Stimulated activated CD8-positive, alpha-beta memory T cell treated with anti-CD3 and anti-CD28 coated beads, Interleukin-15, amount 100 ng/mL, for 4 hours (primary cell): ENCODE measurements at places on chromosomes 13 and 19.

DNA sequence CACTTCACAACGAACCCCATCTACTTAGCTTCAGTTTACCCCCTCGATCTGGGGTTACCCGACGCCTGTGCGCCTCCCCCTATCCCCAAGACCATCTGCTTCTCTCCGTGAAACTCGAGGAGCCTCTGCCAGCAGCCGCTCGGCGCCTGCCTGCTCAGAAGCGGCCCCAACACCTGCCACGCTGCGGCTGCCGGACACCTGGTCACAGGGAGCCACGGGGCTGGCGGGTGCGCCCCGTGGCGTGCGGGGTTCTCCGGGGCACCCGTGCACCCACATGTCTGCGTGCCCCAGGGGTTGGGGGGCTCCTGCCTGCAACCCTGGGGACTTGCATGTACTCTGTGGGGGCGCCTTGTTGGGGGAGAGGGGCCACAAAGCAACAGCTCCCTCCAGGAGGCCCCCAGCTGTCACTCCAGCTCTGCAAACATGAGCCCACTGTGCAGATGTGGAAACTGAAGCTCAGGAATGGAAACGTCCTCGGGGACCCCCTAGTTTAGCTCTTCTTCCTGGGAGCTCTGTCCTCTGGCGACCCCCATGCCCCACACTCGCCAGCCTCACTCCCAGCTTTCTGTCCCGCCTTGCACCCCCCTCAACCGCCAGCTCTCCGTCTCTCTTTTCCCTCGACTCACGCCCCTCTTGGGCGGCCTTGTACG is 7.0 kb upstream of the SEMA6B start:
- no peak for DNase-seq

GRCh38 chr19:47315125-47315821 is 5.6 kb downstream of the C5AR1 start:
- no peak for DNase-seq

- DNase-seq: no peak
Measured at GRCh38 chr19:44812142-44812718, 3.3 kb downstream of the BCAM start.

DNA sequence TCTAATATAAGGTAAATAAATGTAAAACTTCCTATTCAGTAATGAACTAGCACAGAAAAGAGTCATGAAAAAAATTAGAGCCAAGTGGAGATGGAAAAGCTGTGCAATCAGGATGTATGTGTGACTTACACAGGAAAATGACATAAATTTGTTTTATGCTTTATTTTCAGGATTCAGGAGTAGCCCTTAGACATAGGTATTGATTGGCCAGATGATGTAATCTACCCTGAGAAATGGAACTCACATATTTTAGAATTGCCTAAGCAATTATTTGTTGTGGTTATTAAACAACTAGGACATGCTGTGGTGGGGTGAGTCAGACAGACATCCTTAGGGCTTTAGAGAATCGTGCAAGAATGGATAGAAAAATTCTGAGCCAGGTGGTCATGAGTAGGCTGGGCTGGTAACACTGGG is 110.6 kb downstream of the PCDH9 start:
- DNase-seq: no peak

- no peak for DNase-seq
Measured at GRCh38 chr19:37695144-37695899, 24.2 kb downstream of the ZNF607 start.

DNA sequence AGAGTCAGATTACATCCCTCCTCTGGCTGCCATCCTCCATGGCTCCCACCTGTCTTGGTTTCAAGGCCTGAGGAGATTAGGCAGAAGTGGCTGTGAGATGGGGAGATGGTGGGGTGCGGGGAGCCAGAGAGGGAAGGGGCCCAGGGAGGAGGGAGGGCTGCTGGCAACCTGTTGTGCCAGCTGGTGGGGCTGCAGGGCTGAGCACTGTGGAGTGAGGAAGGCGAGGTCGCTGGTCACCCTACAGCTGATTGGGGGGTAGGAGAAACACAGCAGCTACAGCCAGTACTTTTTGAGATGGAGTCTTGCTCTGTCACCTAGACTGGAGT is 48.3 kb downstream of the CD320 start:
- DNase-seq: no peak

DNA sequence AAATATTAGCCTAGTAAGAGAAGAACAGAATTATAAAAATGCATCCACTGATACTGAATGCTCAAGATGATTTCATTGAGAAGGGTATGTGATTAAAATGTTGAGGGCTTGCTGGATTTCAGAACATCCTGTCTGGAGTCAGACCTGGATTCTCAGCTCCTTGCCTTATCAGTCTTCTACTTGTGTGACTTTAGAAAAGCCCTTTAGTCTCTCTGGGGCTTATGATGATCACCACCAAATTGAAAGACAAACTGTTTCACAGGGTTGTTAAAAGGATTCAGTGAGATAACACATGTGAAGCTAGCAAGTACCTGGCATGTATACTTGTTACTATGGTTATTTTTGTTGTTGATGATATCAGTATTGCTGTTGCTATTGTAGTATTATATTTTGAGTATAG is 118.4 kb downstream of the GPC6 start:
- DNase-seq: no peak

DNA sequence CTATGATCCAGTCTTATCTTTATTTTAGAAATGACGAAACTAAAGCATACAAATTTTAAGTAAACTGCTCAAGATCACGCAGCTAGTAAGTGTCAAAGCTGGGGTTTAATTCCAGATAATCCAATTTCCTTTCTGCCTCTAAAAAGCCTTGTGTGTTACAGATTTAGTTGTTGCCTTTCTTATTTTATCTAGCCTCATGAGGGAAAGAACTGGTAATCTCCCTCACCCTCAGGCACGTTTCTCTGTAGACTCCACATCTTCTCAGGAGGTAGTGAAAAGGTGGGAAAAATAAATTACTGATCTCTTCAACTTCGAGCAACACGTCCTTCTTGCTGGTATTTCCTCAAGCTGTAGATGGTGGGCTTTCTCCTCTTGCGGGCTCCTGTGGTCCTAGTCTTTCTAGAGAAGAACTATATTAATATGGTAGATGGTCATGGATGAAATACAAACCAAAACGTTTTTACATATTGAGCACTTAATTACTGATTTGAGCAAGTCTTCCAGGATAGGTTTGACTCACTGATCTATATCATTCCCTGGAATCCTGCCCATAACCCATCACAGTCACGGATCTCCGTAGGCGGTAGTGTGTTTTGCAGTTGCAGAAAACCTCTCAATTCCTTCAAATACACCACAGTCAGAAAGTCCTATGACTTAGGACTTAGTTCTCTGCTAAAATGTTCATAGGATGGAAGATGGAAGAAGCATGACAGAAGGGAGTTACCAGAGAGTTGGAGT is 519.5 kb downstream of the DCT start:
- DNase-seq: no peak

DNA sequence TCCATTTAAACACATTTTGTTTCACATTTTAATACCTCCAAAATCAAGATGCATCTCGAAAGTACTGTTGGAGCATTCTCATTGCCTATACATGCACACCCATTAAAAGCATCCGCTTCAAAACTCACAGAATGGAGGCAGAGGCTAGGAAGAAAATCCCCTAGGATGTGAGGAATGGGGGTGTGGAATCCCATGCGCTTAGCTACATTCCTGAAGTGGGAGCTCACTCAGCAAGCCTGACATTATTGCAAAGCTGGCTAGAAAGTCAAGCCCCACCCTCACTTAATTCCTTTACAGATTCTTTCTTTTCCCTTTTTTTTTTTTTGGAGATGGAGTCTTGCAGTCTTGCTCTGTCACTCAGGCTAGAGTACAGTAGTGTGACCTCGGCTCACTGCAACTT is 4.6 kb upstream of the FAM32A start:
- DNase-seq: no peak
